ENCODE measurements at places on chromosomes 11 and 22.

- no peak for DNase-seq
Observed at GRCh38 chr11:12079726-12080556, 30.4 kb upstream of the MICAL2 start.

DNA sequence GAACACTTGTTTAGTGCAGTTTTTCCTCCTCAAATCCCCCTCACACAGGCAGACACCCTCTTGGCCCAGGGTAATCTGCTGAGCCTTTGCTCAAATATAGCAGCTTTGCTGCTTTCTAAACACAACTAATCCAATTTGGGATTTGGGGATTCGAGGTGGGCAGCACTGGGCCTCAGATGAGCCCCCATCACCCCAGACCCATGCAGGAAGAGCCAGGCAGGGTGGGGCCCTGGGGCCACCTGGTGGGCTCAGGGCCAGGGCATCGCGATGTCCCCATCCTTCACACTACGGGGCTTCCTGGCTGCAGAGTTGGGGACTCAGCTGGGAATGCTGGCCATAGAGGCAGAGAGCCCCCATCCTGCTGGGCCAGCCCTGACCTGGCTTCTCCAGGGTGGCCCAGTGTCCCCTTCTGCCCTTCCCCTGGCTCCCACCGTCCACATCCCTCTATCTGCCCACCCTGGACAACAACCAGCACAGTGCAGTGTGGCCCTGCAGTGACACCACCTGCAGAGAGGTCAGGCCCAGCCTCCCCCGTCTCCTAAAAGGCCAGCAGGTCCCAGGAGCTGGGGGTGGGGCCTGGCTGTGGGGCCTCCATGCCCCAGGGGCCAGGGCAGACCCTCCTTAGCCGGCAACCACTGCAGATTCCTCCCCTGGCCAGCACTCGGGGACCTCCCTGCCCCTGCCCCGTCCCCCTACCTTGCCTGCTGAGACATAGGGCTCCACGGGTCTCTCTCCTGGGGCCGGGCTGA lies 56.6 kb upstream of the CCDC188 start:
- no peak for DNase-seq

- no peak for DNase-seq
Observed at GRCh38 chr22:43891360-43892182, at the start of gene PNPLA5. TSS of gene PNPLA5 (minus strand) at chr22:43892013. CDS start at chr22:43891880, 133 bp downstream.

GRCh38 chr22:47837703-47838102 lies 1075.3 kb downstream of the TBC1D22A start:
- DNase-seq = no peak

GRCh38 chr22:36383110-36383581 lies 4.6 kb downstream of the MYH9 start:
- DNase-seq = no peak

DNA sequence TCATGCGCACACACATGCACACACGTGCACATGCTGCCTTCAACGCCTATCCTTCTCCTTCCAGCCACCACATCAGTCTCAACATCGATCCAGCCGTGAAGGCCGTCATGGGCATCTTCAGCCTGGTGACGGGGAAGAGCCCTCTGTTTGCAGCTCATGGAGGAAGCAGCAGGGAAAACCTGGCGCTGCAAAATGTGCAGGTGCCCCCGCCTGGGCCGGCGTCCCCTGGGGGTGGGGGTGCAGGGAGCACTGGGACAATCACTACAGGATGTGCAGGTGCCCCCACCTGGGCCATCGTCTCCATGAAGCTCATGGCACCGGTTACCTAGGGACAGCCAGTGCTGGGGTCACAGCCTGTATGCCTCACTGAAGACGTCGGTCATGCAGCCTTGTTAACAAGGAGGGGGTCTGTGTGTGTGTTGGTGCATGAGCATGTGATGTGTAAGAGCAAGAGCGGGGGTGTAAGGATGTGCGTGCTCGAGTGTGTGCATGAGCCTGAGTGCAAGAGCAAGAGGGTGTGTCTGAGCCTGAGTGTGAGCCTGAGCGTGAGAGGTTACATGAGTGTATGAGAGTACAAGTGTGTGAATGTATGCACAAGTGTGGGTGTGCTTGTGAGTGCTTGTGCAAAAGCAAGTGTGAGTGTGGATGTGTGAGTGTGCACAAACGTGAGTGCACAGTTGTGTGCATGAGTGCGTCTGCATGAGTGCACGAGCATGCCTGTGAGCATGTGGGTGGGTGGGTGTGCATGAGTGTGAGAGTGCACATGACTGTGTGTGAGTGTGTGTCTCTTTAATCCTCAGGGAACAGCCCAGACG lies 31.5 kb downstream of the NADSYN1 start:
- DNase-seq = no peak

DNA sequence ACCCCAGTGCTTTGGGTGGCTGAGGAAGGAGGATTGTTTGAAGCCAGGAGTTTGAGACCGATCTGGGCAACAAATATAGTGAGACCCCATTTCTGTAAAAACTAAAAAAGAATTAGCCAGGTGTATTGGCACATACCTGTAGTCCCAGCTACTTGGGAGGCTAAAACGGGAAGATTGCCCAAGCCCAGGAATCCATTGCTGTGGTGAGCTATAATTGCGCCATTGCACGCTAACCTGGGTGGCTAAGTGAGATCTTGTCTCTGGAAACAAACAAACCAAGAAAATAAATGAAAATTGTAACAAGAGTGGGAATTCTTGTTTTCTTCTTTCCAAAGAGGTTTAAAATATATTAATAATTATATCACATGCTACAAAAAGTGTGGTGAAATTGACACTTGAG lies 52.9 kb downstream of the DEPDC5 start:
- no peak for DNase-seq

DNA sequence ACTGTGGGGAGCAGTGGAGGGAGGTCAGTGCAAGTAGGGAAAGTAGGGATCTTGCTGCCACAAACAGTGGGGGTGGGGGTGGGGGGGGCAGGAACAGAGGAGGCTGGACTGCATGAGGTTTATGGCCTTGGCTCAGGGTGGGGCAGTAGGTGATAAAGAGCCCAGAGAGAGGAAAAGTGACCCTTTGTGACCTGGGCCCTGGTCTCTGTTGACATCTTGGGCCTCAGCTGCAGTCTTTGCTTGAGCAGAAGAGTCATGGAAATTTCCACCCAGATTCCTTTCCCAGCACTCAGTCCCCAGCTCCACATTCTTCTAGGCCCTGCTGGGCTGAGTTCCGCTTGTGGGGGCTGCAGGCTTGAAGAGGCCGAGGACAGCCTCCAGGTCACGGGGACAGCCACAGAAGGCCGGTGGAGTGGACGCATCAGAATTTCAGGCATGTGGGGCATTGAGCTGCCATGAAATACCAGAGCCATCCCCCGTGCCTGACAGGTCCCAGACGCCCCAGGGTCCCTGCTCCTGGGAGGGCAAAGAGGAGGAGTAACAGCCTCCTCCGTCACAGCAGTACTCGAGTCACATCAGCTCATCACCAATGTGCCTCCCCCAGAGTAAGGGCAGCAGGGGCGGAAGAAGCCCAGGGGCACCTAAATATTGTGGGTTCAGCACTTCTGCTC lies 9.7 kb upstream of the MALAT1 start:
- DNase-seq = no peak

DNA sequence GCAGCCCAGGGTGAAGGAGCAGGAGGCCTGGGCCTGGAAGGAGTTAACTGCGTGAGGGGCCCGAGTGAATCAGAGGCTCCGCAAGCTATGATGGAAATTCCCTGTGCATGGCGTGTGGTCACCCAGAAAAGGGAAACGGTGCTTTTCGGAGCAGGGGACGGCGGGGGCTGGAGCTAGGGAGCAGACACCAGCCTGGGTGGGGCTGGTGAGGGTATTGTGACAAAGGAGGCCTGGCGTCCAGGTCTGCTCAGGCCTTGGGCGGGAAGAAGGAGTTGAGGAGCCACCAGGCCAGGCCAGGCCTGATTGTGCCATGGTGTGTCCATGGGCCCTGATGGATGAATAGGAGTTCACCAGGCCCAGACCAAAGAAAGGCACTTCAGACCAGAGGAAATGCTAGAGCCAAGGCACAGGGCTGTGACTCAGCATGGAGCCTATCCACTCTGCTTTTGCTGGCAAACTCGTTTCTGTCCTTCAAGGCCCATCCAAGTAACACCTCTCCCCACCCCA lies 12.8 kb upstream of the SPI1 start:
- DNase-seq = no peak

DNA sequence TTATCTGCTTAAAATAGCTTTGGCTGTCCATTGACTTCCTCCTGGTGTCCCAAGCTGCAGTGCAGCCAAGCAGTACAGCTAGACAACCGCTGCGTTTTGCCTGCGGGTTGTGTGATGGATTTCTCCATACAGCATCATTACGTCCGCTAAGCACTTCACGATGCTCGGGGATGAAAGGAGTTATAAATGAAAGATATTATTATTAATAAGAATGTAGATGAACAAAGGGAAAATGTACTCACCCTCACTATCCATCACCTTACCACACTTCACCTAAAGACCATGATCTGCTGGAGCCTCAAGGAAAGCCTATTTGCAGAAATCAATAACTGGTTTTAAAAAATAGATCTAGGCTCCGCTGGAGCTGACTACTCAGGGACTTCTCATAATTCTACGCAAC lies 509.1 kb downstream of the OPCML start:
- no peak for DNase-seq

DNA sequence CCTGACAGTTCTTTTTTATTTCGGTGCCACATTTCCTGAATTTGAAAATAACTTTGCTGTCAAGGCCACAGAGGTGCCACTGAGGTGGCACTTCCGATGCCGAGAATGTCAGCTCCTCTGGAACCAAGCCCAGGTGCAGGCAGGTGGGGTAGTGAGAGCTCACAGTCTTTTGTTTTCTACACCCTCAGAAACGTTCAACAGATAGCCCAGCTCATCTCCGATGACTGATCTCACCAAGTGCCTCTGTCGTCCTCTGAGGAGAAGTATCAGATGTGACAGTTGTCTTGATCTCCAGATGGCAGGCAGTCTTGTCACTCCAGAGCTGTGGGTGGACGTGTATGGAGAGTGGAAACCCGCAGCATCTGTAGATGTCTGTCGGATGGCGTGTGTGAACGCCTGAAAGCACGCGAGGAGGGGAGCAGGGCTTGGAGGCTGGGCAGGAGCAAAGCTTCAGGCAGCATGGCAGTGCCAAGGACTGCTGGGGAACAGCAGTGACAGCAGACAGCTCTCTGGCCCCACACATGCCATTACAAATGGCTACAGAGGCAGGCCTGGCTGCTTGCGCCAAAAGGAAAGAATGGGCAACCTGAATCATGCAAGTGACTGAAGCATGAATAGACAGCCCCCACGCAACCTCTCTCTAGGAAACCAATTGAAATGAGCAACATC lies 877.0 kb downstream of the OPCML start:
- DNase-seq = no peak

- DNase-seq = no peak
Observed at GRCh38 chr22:47695176-47695575, 932.7 kb downstream of the TBC1D22A start.

Measured in NCI-H1092 (cell line).